Non-pigmented ciliary epithelial cell (primary cell): ENCODE measurements at places on chromosomes 1 and 21.

- DNase-seq, result no peak
Observed at GRCh38 chr1:46404482-46405196, 10.5 kb downstream of the FAAH start.

DNA sequence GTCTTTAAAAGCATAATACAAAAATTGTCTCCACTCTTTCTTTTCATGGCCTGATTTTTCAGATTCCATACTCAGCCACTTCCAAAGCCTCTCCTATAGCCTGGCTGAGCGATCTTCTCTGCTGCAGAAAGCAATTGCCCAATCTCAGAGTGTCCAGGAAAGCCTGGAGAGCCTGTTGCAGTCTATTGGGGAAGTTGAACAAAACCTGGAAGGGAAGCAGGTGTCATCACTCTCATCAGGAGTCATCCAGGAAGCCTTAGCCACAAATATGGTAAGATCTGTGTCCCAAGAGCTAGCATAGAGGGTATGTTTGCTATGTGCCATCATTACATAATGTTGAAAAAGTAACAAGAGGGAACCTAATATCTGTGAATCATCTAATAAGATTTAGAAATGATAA lies 130.7 kb upstream of the BMP8A start:
- peak; percentile 14 for DNase-seq

- no peak for DNase-seq
Observed at GRCh38 chr1:98441281-98441680, 220.2 kb upstream of the SNX7 start.

- peak; percentile 70 for DNase-seq
Observed at GRCh38 chr1:37945743-37946702, 830 bp downstream of the INPP5B start.

- DNase-seq, result no peak
Observed at GRCh38 chr1:185965870-185966269, 231.7 kb downstream of the HMCN1 start.

DNA sequence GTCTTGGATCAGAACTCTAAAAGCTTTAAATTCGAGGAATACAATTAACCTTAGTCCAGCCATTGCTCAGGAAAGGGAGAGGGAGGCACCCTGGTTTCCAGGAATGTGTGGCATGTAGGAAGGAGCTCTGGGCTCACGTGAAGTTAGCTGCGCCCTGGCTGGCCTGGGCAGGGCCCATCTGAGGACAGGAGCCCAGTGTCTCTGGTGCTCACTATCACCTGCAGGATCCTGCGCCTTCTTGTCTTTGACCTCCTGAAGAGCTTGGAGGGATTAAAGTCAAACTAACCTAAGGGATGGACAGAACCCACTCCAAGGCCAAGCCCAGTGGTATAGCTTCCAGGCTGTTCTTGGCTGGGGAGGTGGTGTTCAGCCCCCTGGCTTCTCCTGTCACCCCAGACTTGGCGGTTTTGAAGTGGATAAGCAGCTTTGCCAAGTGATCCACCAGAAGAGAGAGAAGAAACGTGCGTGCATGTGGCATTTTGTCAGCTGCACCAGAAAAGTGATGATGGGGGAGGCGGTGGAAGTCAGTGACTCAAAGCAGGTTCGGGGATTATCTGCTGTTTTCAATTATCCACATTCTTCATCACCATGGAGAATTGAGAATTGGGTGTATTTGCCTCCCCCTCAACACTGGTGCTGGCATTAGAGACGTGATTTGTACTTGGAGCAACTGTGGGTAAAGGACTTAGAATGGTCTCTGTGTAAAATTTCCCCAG lies 11.9 kb upstream of the KCNN3 start:
- DNase-seq, result no peak

GRCh38 chr1:187911820-187912219 lies 1083.1 kb downstream of the PLA2G4A start:
- no peak for DNase-seq

DNA sequence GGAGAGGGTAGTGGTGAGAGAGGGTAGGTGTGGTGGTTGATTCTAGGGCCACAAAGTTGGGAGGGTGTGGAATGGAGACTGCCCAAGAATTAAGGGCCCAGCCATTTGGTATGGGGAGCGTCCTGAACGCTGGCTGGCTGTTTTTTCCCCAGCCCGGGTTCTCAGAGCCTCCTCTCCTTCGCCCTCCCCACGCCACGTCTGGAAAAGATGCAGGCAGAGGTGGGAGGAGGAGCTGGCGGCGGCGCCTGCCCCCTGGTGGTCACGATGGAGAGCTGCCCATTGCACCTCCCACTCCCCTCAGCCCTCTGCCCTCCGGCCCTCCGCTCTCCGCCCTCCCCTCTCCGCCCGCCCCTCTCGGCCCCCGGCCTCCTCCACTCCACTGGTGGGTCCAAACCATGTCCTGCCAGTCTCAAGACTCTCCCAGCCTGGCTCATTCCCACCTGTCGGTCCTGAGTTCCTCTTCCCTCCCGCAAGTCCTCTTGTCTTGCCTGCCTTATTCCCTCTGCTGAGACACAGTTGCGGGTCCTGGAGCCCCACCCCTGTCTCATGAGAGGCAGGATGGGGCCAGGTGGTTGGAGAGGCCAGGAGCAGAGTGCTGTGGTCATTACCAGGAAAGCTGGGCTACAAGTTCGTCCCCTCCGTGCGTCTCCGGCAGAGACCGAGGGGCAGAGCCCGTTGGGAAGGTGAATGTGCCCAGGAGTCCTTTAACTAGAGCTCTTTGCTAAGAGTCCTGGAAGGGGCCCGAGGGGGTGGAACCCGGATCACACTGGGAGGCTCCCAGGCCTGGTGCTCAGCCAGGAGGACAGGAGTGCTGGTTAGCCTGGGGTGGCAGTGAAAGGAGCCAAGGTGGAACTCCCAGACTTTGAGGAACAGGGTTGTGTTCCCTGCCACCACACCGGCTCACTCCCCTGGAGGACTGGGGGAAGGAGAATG lies 22.6 kb downstream of the ETNK2 start:
- no peak for DNase-seq

GRCh38 chr1:46811053-46811452 lies 12.2 kb downstream of the CYP4B1 start:
- DNase-seq, result no peak

GRCh38 chr1:17922833-17923232 lies 167.7 kb downstream of the ACTL8 start:
- DNase-seq, result no peak

- no peak for DNase-seq
Observed at GRCh38 chr1:11059155-11059967, 457 bp downstream of the SRM start.

DNA sequence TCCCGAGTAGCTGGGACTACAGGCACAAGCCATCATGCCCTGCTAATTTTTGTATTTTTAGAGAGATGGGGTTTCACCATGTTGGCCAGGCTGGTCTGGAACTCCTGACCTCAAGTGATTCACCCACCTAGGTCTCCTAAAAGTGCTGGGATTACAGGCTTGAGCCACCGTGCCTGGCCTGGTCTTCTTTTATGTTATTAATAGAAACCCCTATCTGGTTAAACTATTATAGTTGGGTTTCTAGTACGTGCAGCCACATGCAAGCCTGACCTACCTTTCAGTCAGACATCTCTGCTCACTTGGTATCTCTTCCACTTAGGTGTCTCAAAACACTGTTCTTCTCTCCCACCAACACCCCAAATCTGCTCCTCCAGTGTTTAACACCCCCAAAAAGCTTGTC lies 34.4 kb downstream of the PSEN2 start:
- no peak for DNase-seq

DNA sequence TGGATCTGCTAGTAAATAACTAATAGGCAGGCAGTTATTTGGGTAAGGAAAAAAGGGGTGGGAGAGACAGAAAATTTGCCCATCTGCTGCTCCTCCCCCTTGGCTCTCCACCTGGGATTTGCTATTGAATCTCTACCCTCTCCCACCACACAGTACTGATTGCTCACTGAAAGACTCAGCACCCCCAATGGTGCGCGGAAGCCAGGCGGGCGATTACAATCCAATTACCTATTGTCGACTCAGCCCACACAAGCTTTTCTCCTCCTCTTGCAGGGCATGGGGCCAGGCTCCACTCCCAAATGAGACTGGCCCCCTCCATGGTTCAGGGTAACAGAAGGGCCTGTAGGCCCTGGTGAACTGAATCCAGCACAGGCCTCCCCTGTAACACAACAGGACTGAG lies 2.7 kb upstream of the HMGN2 start:
- no peak for DNase-seq

GRCh38 chr1:152777510-152778137 lies 2.7 kb downstream of the LCE1F start:
- no peak for DNase-seq

- peak; percentile 86 for DNase-seq
Observed at GRCh38 chr1:84619383-84620102, 45.3 kb upstream of the CTBS start.

- peak; percentile 49 for DNase-seq
Observed at GRCh38 chr1:114025609-114026401, 46.5 kb downstream of the OLFML3 start.

DNA sequence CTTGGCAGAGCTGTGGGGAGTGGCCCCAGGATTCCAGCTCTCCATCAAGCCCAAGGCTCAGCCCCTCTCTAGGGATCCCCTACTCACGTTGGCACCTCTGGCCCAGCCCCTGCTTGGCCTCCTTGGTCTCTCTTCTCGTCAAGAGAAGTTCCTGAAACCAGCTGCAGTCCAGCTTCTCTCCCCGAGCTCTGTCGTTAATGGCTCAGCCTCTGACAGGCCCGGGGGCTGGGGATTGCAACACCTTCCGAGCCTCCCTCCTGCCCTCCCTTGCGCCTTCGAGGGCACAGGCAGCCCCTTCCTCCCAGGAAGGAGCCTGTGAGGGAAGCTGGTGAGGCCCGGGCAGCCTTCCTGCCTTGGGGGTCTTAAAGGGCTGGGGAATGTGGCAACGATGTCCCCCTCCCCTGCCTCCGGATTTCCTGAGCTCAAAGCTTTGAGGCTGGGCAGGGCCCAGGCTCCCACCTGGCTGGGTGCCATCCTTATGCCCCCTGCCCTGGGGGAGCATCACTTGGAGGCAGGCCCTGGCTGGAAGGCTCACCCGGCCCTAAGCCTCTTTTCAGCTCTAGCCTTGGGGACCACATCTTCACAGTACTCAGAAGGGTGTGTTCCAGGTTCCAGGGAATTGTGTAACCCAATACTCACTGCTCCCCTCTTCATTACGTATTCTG lies at the start of gene CSF3R:
CSF3R (minus strand) TSS at position 190 of the 665 bp plus-strand sequence. CDS start 3,417 bp downstream, outside the sequence.
- DNase-seq, result no peak

GRCh38 chr1:157380523-157380922 lies 171.8 kb downstream of the FCRL5 start:
- no peak for DNase-seq

GRCh38 chr1:165828669-165829329 lies 1.4 kb downstream of the UCK2 start:
- peak; percentile 61 for DNase-seq

GRCh38 chr1:95226781-95227660 lies 7.0 kb upstream of the RWDD3 start:
- no peak for DNase-seq

GRCh38 chr1:30655672-30656071 lies 67.7 kb downstream of the MATN1 start:
- no peak for DNase-seq

GRCh38 chr1:207333009-207333600 lies 11.6 kb downstream of the CD55 start:
- no peak for DNase-seq

DNA sequence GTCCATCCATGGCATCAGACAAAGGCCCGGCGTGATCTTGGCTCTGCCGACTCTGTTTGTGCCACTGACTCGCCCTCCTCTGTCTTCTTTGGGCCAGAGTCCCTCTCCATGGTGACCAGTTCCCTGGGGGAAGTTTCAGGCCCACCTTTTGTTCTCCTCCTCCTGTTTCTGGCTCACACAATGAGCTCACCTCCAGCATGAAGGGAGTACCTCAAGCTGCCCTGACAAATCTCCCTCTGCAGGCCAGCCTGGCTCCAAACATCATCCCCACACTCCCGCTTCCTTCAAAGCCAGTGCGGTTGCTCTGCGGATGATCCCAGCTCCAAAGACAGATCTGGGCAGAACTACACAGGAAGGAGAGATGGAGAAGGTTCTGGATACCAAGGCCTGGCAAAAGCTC lies 576.6 kb downstream of the NPHP4 start:
- DNase-seq, result no peak

DNA sequence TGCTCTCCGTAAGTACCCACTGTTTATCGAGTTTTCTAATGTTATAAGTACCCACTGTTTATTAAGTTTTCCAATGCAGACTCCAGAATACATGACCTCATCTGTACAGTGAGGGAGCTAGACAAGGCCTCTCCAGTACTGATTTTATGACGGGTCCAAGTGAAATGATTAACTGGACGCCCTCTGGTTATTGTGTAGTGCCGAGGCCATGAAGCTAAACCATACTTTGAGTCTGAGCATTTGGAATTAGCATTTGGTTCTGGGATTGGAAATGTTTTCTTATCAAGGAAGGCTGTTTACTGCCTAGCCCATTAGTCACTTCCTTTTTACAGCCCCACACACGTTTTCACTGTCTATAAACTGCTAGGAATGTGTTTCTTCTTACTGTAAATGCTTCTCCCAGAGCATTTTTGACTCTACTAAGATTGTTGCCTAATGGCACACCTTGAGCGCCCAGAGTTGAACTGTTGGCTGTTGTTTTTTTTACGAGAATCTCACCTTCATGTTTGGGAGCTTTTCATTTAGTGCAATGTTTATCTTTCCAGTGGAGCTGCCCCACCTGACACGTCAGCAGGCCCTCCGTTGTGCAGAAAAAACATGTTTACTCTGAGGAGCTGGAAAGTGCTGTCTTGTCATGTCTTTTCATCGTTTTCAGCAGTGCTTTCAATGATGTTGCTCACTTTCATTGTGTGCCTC lies 26.9 kb downstream of the SPATA46 start:
- peak; percentile 77 for DNase-seq

- no peak for DNase-seq
Observed at GRCh38 chr1:150003801-150004200, 6.7 kb downstream of the OTUD7B start.

GRCh38 chr1:162406811-162407210 lies 5.1 kb downstream of the SH2D1B start:
- DNase-seq, result no peak

DNA sequence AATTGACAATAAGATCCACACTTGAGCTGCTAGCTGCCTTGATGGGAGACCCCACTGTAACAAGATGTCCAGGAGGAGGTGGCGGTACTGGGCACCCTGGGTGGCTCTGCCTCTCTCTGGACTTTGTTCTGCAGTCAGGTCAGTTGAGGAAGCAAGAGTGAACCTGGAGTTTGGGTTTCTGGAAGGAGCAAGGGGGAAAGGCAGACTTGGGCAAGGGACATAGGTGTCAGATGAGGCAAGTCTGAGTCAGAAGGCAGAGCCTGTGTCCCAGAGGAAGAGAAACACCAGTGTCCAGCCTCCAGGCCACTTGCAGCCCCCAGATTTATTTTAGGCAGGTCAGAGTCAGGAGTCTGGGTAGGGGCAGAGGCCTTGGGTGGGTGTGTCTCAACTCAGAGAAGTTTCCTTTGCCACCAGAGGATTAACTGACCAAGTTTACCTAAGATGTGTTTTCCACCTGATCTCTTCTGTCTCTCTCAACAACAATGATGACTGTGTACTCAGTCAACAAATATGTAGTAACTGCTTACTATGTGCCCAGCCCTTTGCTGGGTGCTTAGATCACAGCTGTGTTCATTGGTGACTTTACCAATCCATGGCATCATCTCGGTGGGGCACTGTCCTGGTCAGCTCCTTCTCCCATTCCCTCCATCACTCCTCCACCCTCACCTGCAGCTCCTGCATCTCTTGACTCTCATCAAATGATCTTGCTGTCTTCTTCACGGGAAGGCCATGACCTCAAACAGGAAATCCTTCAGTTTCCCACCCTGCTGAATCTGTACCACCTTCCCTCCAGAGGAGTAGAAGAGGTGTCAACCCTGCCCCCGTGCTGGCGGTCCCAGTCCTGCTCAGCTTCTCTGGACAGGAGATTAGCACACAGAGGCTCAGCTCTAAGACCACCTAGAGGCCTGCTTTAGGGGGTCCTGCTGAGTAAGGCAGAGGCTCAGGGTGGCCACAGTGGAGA lies 36.6 kb downstream of the ELF3 start:
- DNase-seq, result no peak
